CD4-positive, alpha-beta T cell treated with Interleukin-6 at 100 ng/mL for 8 hours (primary cell): ENCODE measurements at places on chromosomes 11 and 22.

DNA sequence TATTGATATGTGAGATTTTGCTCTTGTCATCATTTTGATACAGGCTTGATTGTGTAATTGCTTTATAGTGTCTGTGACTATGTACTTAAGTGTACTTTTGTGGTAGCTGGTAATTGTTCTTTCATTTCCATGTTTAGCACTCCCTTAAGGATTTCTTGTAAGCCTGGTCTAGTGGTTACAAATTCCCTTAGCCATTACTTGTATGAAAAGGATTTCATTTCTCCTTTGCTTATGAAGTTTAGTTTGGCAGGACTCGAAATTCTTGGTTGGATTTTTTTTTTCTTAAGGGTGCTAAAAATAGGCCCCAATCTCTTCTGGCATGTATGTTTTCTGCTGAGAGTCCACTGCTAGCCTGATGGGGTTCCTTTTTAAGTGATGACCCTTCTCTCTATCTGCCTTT, 346.8 kb downstream of the JRKL start:
- DNase-seq = no peak

GRCh38 chr22:19120829-19121630, 1.2 kb downstream of the DGCR2 start:
- no peak for DNase-seq

DNA sequence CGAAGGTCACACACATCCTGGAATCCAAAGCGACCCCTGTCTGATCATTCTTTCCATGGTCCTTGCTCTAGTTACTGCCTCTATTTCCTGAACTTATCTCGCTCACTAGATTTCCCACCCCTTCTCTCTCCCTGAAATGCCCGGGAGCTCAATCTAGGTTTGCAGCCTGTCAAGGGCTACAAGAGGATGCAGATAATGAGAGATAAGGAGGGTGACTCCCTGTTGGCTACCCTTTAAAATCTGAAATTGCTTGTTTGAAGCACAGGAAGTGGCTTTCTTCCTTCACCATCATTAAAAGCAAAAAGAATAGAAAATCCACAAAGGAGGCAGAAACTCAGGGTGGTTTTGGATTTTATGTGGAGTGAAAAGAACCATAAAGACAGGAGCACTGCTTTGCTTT, 13.0 kb upstream of the FLI1 start:
- no peak for DNase-seq

DNA sequence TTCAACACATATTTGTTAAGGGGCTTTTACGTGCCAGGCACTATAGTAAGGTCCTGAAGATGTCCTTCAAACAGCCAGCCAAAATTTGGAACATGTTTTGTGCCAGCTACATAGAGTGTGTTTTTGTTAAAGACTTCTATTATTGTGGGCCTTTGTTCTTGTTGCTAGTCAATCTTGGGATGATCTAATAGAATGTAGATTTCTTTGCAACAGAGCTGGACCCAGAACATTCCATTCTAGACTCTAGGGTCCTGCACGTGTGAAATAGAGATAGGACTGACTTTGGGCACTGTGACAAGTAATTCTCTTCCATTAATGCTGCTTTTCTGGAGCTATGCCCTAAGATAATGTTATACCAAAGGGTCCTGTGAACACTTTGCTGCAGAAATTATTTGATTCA, 16.9 kb upstream of the IPO7 start:
- DNase-seq = no peak

DNA sequence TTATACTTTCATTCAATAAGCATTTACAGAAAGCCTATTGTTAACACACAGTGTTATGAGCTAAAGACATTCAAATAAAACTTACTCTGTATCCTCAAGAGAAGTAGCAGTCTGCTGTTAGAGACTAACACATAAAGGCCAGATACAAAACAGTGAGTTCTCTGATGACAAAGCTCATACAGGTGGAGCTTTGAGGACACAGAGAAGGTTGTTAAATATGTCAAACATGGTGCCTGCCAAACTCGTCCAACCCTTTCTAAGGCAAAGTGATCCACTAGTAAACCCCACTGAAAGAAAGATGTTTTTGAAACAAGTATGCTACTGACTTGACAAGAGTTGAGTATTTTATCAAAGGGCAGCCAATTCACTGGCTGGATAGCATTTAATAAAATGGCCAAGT, 70.1 kb downstream of the C2CD3 start:
- no peak for DNase-seq

- no peak for DNase-seq
Observed at GRCh38 chr11:82539669-82540068, 194.0 kb downstream of the FAM181B start.

DNA sequence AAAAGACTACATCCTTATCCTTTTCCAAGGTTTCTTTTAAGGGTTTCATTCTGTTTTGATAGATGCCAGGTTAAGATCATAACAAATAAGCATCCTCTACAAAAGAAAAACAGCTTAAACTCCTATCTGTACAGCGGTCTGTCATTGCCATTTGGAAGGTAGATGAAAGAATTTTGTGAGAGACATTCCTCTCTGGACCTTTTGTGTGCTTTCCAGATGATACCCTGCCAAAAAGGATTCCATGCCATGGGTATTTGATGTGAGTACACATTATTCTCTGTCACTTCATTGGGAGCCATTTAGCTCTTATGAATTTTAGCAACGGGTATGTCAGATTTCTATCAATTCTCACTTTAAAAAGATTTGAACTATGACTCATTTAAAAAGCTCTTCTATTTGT, 153.7 kb downstream of the GRIA4 start:
- no peak for DNase-seq

DNA sequence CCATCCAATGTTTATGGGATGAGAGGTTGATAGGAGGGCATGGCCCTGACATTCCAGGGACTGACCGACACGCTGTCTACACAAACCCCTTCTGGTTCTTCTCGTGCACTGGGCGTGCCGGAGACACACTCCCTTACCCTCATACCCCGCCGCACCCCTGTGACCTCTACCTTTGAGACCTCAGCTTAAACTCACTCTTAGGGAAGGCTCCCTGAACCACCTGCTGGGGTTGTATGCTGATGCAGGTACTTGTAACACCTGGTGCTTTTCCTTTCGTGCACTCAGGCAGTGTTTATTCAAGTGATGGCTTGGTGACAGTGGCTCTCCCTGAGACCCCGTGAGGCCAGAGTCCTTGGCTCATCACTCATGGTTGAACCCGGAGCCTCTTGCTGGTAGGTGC, 12.0 kb downstream of the PPARA start:
- no peak for DNase-seq

GRCh38 chr22:30434843-30435242, 9.3 kb downstream of the MTFP1 start:
- no peak for DNase-seq

GRCh38 chr11:36657610-36658267, 59.7 kb upstream of the RAG2 start:
- DNase-seq = no peak

DNA sequence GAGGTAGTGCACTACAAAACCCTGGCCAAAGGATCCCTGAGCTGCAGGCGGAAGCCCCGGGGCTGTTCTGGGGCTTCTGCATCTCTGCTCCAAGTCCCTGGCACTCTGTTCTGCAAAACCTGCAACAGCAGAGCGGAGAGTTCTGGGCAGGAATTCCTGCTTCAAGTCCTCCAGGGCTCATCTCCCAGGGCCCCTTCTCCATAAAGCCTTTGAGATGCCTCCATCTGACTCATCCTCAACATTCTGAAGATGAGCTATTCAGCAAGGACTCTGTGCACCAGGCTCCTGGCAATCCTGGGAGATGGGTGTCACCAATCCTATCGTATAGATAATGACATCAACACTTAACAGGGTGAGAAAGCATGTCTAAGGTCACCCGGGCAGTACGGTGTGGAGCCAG, 19.3 kb downstream of the SYN3 start:
- no peak for DNase-seq

DNA sequence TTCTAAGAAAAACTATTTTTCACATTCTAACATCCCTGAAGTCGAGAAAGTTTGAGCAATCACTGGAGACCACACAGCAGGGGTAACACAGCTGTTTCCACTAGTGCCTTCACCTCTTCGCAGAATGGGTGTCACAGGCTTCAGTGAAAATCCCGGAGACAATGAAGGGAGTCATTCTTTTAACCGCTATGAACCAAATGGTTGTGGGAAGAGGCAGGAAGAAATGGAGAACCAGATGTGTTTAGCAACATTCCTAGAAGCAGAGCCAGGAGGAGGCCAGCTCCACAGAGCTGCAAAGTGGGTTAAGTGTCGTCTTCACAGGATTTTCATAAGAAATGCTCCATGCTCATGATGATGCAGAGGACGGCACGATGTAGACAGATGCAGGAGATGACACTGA, 221.1 kb downstream of the LARGE1 start:
- no peak for DNase-seq

GRCh38 chr22:47593911-47594311, 831.5 kb downstream of the TBC1D22A start:
- DNase-seq = no peak

DNA sequence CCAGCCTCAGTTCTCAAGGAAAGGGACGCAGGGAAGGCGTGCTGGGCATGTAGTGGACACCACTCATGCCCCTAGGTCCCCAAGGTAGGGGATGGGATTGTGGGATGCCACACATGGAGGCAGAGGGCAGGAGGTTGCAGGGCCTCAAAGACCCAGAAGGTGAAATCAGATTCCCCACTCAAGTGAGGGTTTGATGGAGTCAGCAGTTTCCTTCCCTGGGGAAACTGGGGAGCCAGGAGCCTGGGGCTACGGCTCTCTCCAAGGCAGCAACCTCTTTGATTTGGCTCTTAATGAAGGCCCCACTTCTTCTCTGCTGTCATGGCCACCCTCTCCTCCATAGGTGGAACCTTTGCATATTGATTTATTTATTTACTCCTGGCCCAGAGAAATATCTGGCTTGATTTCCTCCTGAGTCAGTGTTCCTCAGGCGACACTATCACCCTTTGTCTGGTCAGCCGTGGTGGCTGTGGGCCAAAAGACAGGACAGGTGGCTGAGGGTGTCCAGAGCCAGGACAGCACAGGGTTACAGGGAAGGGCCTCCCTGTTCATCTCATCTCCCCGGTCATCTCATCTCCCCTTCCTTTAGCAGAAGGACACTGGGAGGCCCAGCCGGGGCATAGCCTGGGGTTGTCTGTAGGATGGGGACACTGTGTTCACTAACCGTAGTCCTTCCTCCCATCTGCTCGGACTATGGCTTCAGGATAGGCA, 9.6 kb downstream of the GNAZ start:
- DNase-seq = no peak

DNA sequence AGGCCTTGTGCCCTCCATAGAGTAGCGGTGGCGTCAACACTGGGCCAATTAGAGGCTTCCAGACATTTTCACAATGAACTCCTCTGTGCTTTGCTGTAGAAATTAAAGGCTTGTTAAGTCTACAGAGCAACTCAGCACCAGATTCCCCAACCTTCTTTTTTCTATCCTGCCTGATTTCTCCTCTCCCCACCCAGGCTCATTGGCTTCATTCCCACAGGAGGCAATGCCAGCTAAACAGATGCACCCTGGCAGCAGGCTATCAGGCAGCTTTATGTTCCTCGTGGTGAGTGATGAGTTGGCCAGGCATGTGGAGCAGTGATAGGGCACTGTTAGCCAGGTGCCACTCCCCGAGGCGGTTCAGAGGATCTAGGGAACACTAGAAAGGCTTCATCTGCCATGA, 4.8 kb downstream of the DIXDC1 start:
- DNase-seq = no peak

DNA sequence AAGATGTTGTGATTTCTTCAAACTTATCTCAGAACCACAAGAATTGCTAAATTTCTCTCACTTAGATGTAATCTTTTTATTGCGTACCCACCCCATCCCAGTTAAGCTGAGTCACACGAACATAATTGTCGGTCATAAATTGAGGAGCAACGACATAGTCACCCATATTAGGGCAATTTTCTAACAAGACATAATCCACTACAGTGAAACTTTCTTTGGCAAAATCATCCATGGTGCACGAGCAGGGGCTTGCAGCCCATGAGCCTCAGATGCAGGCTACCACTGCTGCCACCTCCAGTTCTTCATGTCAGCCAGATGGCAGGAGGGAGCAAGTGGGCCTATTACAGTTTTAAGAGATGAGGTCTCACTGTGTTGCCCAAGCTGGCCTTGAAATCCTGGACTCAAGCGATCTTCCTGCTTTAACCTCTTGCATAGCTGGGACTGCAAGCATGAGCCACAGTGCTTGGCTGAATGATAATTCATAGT, 70.3 kb upstream of the GRK2 start:
- DNase-seq = no peak

DNA sequence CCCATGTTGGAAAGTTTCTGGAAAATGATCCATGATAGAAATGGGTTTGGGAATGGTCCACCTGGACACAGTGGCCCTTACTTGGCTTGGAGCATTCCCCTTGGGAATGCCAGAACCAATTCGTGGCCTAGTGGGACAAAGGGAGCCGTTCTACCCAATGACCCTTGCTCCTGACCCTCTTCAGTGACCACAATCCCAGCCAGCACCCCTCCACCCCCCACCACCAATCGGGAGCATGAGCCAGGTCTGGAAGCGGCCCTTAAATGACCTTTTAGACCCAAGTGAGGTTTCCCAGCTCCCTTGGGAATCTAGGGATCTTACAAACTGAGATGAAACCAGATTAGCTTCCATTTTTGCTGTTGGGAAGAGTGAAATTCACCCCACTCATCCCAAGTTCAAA, 51.3 kb upstream of the CDON start:
- DNase-seq = no peak

DNA sequence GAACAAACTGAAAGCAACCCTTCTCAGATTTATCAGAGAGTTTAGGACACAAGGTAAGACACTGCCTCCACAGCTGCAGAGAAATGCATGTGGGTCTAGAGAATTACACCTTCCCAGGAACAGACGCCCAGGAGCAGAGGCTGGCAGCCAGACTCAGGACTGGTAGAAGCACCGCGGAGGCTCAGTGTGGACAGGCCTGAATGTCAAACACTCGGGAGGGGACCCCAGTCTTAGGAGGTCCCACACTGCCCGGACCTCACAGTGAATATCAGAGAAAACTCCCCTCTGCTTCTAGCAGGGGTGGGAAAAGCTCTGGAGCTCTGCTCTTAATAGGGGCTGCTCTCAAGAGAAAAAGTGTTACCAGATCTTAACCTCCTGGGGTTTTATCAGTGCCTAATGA, 952.7 kb downstream of the BRD1 start:
- DNase-seq = no peak

DNA sequence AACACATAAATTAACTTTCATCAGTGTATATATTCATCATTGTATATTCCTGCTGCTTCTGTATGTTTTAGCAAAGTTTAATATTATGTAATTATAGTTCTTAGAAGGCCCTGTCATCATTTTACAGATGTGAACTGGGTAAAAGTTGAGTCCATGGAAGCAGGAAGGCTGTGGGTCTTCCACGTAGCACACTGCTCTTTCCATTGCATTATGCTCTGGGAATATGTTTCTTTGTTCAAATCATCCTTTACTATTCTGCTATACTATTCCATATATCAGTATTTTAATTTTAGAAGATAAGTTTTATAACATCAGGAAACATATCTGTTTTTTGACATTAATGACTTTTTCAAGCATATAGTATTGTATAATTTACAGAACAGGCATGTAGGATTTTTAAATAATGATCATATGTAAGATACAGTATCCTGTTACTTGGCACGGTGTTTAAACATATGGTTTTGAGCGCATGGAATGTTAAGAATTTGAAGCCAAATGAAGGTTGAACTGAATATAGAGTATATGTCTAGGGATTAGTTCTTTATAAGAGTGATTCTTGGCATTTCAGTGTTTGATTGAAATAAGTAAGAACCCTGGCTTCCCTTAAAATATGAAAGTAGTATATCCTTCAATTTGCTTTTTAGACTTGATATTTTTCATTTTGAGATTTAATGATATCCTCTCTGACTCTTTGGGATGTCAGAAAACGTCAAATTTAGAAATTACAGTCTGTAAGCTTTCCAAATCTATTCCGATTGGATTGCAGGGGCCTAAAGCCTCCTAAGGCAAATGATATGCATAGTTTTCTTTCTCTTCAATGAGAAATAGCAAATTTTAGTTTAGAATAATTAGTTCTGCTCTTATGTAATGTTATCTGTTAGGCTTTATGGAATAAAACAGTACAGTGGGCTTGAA, 8.6 kb downstream of the CCDC81 start:
- no peak for DNase-seq
